ENCODE measurements at places on chromosomes 1 and 21.

DNA sequence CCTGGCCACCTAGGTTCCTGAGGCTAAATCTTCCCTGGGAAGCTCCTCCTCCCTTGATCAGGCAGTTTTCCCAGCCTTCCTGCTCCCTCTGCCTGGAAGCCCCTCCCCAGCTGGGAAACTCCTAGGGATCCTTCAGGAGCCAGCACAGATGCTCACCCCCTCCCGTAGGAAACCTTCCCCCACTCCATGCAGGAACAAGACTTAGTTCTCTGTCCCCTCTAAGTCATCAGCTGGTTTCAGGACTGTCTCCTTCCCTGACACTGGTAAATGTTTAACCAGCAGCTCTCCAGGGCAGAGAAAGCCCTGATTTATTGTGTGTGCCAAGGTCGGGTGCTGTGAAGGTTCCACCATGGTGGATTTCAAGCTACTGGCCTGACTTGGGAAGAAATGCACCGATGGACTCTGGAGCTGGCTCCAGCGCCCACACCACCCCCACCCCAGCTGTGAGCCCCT is 25.0 kb downstream of the TTC39A start:
- no peak for DNase-seq

DNA sequence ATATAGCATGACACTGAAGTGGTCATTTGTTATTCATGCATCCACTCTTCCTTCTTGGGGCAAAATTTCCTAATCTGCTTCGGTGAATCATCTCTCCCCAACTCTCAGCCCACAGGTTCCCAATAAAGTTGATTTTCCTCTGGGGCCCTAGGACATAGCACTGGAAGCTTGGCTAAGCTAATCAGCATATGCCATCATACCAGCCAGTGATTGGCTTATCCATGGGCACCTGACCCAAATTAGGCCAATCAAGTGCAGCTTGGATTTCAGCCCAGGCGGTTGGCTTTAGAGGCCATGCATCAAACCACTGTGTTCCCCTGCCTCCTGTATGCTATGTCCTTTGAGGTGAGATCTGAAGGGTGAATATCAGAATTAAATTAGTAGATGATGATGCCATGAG is 58.9 kb downstream of the C1orf94 start:
- no peak for DNase-seq

- no peak for DNase-seq
Measured at GRCh38 chr1:65948609-65949229, 156.0 kb downstream of the PDE4B start.

- DNase-seq = peak; percentile 3
Measured at GRCh38 chr1:119475866-119476439, 31.1 kb upstream of the HSD3B1 start.

GRCh38 chr1:84170171-84170570 is 26.1 kb downstream of the PRKACB start:
- DNase-seq = no peak

GRCh38 chr21:34965200-34966174 is 83.6 kb downstream of the RUNX1 start:
- no peak for DNase-seq

- no peak for DNase-seq
Measured at GRCh38 chr1:156579472-156579871, at the start of gene TTC24. TSS of gene TTC24 (plus strand) at chr1:156579723. CDS start at chr1:156581365, 1,642 bp downstream.

DNA sequence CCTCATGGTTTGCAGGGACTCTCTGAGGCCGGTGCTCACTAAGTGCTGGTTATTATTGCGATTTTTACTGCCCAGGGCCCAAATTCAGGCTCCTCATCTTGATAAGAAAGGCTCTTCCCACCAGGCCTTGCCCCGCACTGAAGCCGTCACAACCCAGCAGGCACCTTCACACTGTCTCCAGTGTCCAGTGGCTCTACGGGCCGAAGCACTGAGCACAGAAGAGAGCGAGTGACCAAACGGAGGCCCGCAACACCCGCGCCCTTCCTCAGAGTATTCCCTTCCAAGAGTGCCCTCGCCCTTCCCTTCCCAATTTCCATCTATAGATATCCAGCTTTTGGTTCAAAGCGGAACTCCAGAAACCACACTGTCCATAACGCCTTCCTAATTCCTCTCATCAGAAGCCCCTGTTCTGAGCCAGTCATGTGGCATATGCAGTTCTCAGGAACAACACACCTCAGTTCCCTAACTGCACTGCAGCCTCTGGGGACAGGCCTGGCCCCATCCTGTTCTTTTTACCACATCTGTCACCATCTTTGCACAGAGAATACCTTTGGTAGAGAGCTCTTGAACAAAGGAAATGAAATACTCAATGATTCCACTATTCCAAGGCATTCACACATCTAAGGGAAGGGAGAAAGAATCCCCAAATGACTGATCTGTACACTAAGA is 15.1 kb downstream of the FALEC start:
- DNase-seq = no peak

DNA sequence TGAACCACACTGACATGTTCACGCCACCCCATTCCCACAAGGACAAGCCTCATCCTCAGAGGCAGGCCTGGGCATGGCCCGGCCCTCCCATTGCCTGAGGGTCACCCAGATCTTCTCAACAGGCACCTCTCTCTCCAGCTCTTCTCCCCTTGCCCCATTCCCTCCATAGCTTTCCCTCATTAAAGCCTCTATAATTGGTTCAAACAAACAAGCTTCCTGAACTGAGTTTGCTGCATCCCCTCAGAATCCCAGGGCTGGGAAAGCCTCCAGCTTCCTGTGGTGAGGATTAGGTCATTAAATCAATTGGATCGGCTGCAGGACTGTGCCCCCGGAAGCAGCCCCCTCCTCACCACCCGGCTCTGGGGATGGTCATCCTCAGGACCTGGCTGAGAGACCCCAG is 18.9 kb downstream of the CTNNBIP1 start:
- DNase-seq = no peak

DNA sequence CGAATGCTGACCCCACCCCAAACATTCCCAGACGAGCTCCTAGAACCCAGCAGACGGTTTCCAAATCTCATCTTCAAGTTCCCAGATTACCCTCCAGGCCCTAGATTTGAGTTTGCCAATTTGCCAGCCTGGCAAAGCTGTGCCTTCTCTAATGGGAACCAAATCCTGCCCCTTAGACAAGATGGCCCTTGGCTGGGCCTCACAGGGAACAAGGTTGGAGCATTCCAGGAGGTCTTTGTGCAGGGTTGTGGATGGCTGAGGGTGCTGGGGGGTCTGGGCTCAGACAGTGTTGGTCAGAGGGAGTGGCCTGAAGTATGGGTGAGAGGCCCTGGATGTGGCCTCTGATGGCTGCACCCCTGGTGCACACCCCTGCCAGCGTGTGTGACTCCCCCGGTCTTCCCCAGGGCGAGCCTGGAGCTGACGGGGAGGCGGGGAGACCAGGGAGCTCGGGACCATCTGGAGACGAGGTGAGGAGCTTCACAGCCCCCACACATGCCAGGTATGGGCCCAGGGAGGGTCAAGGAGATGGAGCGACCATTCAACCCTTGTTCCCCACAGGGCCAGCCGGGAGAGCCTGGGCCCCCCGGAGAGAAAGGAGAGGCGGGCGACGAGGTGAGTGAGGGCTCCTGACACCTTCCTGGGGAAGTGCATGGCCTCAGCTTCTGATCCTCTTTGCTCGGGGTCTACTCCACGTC is 10.2 kb downstream of the COL6A1 start:
- DNase-seq = no peak

GRCh38 chr1:94522304-94522703 is 19.3 kb downstream of the F3 start:
- no peak for DNase-seq

DNA sequence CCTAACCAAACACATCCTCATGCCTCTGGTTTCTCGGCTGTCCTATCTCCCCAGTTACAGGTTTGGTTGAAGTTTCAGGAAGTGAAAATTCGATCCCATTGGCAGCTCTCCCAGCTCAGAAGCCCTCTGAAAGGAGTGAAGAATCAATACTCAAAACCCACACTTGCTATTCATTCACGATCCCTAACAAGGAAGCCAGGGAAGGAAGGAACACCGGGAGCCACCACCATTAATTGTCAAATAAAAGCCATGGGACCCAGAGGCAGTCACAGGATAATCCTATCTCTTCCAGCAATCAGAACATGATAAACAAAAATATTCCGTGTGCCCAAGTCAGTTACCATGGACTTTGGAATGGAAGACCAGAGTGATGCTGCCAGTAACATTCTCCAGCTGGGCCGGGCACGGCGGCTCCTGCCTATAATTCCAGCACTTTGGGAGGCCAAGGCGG is 7.0 kb downstream of the TMPRSS2 start:
- DNase-seq = no peak

GRCh38 chr1:65717815-65718454 is 74.8 kb upstream of the PDE4B start:
- DNase-seq = no peak

DNA sequence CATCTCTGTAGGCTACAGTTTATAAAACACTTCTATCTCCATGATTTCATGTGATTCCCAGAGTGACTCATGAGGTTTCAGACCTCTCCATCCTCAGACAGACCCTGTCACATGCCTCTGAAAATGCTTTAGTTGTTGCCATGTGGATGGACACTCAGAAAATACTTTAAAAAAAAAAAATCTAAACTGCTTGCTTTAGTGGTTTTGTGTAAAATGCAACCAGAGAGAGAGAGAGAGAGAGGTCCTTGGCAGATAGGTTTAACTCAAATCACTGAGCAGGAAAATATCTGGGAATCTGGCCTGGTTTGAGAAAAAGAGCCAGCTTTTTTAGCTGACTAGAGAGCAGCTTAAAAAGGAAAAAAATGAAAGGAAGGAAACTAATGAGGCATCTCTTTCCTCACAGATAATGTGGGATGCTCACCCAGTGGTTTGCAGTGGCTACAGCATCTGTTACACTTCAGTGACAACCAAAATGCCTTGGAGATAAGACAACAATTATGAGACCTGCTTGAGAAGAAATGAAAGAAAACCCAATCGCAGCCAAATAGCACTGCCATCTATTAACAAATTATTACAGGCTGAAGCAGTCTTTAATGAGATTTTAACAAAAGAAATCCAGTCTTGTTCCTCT is 54.6 kb upstream of the SYT14 start:
- no peak for DNase-seq

- no peak for DNase-seq
Measured at GRCh38 chr1:37123276-37124115, 89.2 kb upstream of the GRIK3 start.

- DNase-seq = no peak
Measured at GRCh38 chr1:204480515-204480914, 14.1 kb downstream of the PIK3C2B start.

- peak; percentile 31 for DNase-seq
Measured at GRCh38 chr1:145997718-145998023, 1.3 kb upstream of the TXNIP start.

DNA sequence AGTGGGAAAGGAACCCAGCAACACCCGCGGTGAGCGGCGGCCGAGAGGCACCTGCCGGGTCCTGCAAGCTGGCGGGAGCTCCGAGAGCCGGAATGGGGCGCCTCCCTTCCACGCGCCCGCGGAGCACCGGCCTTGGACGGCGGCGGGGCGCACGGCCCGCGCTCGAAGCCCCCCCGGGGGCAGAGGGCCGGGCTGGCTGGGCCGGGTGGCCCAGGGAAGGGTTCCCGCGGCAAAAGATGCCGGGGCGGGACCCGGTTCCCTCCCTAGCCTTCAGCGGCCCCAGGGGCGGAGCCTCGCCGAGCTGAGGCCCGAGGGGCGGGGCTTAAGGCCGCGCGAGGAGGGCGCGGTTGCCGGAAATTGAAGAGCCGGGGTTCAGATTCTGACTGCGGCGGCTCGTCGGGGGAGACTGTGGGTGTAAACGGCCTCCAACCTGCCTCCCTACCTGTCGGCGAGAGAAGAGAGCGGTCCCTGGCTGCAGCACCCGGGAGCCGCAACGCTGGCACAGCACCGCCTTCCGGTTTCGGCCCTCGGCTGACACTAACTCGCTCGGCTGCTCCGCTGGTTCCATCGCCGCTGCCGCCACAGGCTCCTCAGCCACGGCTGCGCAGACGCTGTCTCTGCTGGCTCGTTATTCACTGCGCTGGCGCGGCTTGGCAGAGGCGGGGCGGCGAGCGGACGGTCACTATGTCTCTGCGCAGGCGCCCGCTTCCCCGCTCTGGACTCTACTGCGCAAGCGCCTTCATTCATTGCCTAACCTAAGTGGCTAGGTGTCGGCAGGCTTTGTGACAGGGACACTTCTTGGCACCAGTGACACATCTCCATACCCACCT is at the start of gene RABIF:
TSS of gene RABIF (minus strand) at position 619 of the 830 bp plus-strand sequence. CDS start at position 568, 51 bp downstream.
- peak; percentile 98 for DNase-seq

GRCh38 chr1:9912264-9912936 is 2.3 kb upstream of the CTNNBIP1 start:
- DNase-seq = no peak

DNA sequence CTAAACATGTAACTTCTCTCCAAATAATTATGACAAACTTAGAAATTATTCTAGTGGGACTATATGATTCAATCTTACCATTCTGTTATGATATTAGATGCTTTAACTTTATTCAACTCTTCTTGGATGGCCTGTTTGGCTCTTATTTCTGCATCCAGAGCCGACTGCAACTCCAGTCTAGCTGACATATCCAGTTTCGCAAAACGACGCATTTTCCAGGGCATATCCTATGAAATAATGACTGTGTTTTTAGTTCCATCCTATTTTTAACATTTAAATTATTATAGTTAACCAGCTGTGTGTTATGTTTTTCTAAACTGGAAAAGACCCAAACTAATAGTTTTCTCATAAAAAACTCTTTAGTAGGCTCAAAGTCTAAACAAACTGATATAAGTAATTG is 133.7 kb downstream of the COQ8A start:
- DNase-seq = no peak

DNA sequence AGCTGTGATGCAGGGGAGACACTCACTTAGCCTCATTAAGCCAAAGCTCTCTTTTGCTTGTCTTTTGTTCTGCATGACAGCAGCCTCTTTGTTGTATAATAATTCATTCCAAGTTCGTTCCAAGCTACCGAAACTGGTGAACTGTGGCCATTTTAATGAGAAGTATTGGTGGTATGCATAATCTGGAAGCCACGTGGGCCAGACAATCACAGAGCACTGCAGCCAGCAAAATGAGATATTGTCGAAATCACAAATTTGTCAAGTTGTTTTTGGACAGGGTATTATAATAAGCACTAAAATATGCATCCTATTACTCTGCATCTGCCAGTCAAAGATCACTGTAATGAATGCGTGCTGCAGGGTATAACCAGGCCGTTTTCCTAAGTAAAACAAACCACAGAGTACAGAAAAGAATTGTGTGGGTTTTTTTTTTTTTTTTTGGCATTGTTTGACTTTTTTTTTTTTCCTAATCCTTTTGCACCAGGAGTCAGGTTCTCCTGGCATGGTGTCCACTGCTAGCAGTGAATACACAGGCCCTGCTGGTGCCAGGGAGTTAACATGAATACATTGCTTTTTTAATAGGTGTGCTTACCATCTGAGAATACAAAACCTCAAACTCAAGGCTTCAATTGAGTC is 423.9 kb downstream of the PTBP2 start:
- DNase-seq = no peak

- no peak for DNase-seq
Measured at GRCh38 chr1:239354231-239354630, 32.1 kb upstream of the CHRM3 start.

- peak; percentile 63 for DNase-seq
Measured at GRCh38 chr21:39518055-39518846, 66.5 kb downstream of the SH3BGR start.

DNA sequence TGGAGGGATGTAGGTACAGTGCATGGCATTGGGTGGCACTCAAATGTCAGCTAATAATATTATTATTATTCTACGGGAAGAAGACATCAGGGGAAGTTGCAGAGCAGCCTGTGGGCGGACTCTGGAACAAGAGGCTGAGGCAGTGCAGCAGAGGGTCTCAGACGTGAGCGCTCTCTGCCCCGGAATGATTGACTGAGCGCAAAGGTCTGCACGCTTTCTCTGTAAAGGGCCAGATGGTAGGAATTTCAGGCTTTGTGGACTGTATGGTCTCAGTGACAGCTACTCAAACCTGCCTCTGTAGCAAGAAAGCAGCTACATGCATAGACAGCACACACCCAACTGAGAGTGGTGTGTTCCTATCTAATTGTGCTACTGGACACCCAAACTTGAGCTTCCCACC is 29.6 kb upstream of the VPS13D start:
- DNase-seq = no peak
